ENCODE measurements at places on chromosomes 3 and 15.
A peak's percentile ranks its signal among the peaks of the same experiment; 100 is the strongest.

- no peak for DNase-seq
Measured at GRCh38 chr3:172856795-172857742, 106.5 kb downstream of the ECT2 start.

GRCh38 chr3:171648069-171648468 lies 162.2 kb downstream of the PLD1 start:
- DNase-seq: no peak

GRCh38 chr15:24848050-24848449 lies 106.7 kb upstream of the SNRPN start:
- DNase-seq: no peak

- peak; percentile 54 for DNase-seq
Measured at GRCh38 chr3:119637679-119638477, 22.5 kb downstream of the POPDC2 start.

GRCh38 chr3:182713743-182714517 lies 79.4 kb upstream of the ATP11B start:
- DNase-seq: peak; percentile 30

DNA sequence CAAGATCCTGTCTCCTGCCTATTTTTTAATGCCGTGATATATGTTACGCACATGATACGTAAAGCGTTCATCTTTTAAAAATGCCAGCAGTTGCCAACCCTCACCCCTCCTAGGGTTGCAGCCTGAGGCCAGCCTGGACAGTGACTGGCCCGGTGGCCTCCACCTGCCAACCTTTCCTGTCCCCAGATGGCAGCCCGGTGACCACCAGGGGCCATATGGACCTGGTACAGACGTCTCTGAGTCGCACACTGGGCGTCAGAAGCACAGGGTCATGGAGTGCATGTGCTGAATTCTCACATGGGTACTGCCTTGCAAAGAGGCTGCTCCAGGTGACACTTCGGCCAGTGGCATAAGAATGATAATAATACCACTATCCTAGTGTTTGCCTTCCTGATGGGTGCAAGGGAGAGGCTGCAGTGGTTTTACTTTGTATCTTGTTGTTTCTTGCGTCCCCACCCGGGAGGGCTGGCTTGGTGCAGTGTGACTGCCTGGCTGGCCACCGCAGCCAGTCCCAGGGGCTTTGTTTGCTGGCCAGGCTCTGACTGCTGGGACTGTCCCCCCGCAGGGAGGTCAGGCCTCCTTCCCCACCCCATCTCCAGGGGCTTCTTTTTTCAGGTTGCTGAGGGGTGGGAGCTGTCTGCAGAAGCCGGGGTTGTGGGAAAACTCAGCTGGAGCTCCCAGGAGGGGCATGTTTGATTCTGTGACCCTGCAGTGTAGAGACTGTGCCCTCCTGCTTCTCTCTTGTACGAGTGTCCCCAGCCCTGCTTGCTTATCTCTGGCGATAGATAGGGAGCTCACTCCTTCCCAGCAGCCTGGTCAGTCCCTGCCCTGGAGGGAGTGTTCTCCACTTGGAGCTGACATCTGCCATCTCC lies 16.9 kb downstream of the FBLN2 start:
- no peak for DNase-seq

DNA sequence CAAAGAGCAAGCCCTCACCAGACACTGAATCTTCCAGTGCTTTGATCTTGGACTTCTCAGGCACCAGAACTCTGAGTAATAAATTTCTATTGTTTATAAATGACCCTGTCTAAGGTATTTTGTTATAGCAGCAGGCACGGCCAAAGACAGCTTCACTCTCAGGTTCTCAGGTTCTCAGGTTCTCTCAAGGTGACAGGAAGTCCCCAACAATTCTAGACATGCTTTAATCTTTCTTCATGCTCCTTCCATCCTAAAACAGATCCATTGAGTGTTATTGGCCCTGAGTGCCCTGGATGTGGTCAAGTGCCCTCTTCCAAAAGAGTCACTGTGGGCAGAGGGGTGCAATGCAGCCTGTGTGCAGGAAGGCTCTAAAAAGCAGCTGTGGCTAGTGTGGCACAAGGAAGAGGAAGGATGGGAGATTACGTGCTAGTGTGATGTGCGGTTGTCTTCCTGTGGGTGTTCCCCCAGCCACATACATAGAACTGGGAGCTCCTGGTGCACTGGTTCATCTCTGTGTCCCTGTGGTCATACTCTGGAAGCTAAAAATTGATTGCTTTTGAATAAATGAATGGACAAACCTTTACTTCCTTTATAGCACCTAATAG lies 11.0 kb upstream of the RAB7A start:
- DNase-seq: no peak

GRCh38 chr3:158165141-158165655 lies 55.3 kb downstream of the RSRC1 start:
- DNase-seq: no peak

Data from H54 (cell line).